ENCODE measurements at places on chromosomes 4 and X.

DNA sequence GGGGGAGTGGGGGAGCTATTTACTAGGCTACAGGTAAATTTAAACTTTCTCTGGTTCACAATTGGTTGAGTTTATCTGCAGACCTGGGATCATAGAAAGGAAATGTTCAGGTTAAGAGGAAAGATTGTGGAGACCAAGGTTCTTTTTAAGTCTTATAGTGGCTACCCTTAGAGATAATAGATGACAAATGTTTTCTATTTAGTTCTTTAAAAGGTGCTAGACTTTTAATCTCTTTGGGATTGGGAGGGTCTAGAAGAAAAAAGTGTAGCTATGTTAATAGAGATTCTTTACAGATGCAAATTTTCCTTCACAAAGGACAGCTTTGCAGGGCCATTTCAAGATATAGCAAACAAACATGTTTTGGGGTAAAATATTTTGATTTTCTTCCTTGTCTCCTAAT is 76.0 kb downstream of the TEX13C start:
- DNase-seq: no peak

- no peak for DNase-seq
These were observed 53.1 kb downstream of the TEC start for GRCh38 chr4:48216563-48216962.

DNA sequence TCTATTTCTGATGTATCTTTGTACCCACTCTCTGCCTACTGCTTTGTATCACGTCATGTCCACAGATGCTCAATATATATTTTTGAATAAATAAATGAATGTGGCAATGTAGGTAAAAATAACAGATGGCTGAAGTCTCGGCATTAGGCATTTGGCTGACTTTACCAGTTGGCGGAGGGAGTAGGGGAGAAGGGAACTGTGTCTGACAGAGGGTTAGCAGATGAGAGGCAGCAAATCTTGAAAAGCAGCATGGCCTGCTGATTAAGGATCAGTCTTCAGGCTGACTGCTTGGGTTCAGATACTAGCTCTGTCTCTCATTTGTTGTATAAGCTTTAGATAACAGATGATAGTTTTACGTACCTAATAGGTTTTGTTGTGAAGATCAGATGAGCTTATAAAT is 31.9 kb upstream of the RASGEF1B start:
- no peak for DNase-seq

GRCh38 chr4:27288496-27288895 is 427.9 kb downstream of the STIM2 start:
- DNase-seq: no peak

DNA sequence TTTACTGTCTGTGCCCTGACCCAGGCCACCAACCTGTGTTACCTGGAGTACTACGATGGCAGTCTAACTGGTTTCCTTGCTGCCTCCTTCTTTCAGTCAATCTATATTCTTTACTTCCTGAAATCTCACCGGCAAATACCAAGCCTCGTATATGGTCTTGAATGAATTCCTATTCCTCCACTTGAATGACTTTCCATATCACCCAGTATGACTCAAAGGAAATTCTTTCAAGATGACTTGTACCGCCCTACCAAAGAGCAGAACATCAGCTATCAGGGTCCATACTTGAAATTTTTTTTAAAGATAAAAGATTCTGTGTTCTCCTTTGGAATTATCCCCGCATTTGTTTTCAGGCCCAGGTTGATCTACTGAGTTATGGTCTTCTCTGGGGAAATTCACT is 378.0 kb downstream of the AFF2 start:
- DNase-seq: peak; percentile 21

DNA sequence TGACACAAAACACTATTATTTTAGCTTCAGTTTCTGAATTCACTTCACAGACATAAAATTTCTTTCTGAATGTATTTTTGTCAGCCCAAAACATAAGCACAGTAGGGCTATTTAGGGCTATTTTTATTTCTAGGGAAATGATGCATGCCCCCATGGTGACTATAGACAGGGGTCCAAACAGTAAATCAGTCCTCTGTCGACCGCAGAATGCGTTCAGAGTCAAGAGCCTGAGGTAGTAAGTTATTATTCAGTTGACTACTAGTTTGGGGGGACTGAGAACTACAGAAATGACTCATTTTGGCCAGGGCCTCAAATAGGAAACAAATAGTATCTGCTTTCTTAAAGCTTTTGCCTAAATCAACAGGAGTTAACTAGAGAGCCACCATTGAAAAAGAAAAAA is 414.4 kb downstream of the AFF2 start:
- no peak for DNase-seq

Measured in iris pigment epithelial cell (primary cell).